ENCODE measurements at places on chromosomes 3 and 15. TPM values are rescaled to one million over a fixed set of nuclear protein-coding genes. Genes with fewer than 3 reads are reported as not detected.

GRCh38 chr15:59168536-59168935 lies 38.1 kb upstream of the LDHAL6B start:
- no peak for DNase-seq

- DNase-seq = no peak
Observed at GRCh38 chr15:73048624-73049295, 3.5 kb upstream of the NEO1 start.

GRCh38 chr3:98521897-98522543 lies 682 bp downstream of the CLDND1 start:
- DNase-seq = peak; percentile 76

DNA sequence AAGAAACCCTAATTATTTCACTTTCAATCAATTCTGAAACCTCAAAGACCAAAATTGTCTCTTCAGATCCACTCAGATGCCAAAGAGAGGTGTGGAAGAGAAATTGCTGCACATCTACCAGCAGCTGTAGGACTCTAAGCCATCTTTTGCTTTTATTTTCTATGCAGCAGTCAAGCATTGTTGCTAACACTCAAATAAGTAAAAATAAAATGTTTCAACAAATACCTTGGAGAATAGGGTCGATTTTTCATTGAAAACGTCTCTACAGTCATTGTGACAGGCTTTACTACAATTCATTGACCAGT lies 66.4 kb upstream of the CFAP20DC start:
- DNase-seq = no peak

- DNase-seq = no peak
Observed at GRCh38 chr15:80199869-80200268, 47.1 kb downstream of the FAH start.

DNA sequence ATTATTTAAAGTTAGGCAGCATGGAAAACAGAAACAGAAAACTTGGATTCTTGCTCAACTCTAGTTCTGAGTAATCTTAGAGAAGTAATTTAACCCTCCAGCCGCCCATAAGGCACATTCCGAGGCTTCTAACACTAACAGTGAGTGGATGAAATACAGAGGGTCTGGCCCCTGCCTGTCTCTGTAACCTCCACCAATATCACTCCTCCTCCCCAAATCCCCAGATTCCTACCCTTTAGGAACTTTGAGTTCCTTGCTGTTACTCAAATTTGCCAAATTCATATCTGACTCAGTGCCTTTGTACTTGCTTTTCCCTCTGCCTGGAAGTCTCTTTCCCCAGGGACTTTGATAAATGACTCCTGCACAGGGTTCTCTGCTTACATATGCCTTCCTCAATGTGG lies 112.5 kb upstream of the TGFBR2 start:
- DNase-seq = no peak

DNA sequence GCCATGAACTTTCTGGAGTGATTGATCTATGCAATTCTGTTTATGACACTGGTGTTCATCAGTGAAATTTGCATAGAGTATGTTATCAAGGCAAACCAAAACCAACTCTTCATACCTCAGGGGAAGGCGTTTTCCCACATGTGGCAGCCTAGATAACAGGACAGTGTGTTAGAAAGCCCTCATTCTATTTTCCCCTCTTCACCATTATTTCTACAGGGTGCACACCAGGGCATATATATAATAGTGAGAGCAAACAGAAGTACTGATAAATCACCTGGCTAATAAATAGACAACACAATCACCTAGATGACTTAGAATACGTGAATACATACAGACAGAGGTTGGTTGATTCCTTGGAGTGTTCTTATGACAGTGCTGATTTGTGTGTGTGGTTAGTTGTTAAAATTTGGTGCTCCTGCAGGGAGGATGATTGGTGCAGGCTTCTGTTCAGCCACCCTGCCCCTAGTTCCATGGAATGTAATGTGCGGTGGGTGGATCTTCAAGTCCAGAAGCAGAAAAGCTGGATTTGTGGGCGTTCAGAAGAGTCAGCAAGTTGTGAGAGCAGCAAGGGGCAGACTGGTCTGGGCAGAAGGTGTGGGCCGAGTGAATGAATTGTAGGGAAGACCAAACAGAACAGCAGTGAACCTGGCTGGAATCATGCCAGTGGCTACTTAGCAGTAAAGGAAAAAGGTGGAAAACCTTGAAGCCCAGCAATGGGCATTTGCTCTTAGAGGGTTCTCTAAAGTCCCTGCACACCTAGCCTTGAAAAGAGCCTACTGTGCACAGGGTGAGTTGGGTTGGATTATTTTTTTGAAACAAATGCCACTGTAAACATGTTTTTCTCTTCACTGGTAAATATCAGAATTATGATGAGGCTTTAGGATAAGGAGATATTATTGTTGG lies 11.7 kb upstream of the RARRES1 start:
- no peak for DNase-seq

GRCh38 chr3:4233488-4233887 lies 69.7 kb upstream of the SETMAR start:
- no peak for DNase-seq

RGMA gene
- total RNA-seq = 36.2 TPM

DNA sequence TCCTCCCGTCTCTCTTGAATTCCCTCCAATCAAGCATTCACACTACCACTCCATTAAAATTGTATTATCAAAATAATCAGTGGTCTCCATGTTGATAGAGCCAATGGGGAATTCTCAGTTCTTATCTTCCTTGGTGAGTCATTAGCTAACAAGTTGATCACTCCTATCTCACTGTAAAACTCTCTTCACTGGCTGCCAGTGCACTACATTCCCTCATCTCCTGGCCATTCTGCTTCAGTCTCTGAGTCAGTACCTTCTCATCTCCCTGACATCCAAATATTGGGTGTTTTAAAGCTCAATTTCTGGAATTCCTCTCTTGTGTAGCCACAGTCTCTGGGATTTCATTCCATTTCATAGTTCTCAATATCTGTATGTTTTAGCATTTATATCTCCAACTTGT lies 175.2 kb downstream of the ALDH1A2 start:
- DNase-seq = no peak

DNA sequence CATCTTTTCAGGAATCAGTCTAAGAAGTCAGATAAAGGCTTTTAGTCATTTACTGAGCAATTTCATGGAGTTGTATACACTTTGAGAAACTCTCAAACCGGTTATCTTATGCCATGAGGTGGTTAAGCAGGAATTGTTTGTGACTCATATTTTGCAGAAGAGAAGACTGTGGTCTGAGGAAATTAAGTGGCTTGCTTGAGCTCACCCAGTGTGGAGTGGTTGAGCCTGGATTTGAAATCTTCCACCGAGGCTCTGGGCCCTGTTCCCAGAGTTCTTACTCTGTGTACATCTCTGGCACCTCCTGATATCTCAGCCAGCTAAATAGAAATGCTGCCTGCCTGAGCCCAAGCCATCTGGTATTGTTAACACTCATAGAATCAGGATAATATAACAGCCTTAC lies 37.8 kb upstream of the BCL6 start:
- no peak for DNase-seq

DNA sequence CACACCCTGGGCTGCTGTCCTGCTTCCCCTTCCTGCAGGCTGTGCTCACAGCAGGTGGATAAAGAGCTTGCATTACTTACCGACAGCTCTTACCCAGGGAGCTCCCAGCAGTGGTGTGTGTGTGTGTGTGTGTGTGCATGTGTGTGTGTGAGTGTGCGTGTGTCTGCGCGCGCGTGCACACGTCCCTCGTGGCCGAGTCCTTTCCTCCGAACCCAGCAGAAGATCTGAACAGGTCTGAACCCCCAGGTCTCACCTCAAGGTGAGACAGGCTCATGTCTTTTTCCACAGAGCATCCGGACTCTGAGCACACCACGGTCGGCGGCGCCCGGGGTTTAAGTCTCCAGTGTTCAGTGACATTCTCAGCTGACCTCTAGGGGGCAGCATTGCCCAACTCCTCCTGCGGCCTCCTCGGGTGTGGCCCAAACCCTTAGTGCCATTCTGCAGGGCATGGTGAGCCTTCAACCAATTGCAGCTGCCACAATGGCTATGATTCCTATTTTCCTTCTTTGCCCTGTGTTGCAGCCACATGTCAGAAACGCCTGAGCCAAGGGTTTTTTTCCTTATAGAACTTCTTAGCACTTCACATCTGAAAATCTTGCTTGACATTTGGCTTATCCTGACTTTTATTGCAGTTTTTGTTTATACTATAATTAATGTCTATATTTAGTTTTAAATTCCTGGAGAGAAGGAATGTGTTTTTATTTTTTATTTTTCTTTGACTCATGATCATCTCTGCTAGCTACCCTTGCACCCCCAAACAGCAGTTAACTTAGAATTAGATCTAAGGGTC lies 64.1 kb upstream of the KLHL25 start:
- peak; percentile 88 for DNase-seq

LRRC49 gene
- 18.5 TPM for total RNA-seq

- DNase-seq = no peak
Observed at GRCh38 chr15:47997195-47998080, 123.4 kb upstream of the SLC24A5 start.

All from tongue (tissue), 3 donors.